NT2/D1 (cell line): ENCODE measurements at places on chromosomes 16 and 17.
A peak's percentile ranks its signal among the peaks of the same experiment; 100 is the strongest.

GRCh38 chr16:66651965-66652364, 44.6 kb downstream of the CMTM4 start:
- DNase-seq: no peak

DNA sequence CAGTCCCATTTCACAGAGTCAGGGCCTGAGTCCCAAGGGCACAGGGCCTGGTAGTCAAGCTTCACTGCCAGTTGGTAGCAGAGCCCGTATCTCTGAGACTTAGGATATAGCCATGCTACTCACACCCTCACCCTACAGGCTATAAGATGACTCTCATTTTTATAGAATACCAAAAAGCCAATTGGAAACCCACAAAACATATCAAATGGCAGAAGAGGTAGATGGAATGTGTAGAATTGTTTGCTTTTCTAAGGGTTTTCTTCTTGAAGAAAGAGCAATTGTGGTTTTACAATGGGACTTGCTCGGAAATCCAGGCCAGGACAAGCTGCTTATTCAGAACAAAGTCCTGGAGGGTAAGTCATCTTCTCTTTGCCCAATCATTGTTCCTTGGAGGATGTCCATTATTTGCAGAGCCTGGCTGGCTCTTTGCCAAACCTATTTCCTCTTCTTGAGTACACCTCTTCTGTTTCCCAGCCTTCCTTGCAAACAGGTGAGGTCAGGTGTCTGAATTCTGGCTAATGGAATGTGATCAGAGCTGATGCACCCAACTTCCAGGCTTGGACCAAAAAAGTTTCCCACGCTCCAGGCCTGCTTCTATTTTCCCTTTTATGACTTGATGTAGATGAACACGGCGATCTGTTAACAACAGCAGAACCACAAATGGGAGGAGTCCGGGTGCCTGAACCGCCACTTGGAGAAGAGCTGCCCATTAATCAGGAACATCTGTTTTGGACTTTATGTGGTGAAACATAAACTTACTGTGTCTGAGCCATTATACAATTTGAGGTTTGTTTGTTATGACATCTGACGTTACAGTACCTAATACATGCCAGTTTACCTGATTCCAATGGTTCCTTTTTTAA, 16.9 kb upstream of the CCL22 start:
- DNase-seq: no peak

DNA sequence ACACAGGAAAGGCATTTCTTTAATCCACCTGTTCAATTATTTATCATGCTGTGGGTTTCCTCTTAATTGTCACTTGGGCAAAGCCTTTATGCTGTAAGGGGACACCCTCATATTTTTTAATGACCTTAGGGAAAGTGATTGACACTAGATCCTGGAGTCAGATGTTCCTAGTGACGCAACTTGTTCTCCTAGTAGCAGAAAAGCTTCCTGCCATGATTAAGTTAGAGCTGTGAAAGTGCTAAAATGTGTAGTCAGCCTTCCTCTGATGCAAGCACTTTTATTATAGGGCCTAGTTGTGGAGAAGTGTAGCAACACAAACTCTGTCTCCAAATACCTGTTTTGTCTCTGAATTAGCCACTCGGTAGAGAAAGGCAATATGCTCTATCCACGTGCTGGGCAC, 12.3 kb downstream of the TMEM100 start:
- no peak for DNase-seq

- DNase-seq: no peak
Measured at GRCh38 chr17:61412860-61413660, 13.4 kb downstream of the TBX2 start.

DNA sequence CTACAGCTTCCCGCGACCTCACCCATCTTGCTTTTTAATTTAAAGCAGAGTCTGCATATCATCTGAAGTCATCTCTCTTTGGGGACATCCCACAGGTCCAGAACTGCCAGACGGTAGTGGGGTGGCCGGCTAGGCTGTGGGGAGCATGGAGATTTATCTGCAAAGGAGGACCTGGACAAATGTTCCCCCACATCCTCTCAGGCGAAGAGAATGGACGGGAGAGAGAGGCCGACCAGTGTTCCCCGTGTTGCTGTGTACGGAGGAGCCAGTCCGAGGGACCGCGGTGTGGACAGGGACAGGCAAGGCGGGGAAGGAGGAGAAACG, 665 bp upstream of the MT1M start:
- DNase-seq: no peak

DNA sequence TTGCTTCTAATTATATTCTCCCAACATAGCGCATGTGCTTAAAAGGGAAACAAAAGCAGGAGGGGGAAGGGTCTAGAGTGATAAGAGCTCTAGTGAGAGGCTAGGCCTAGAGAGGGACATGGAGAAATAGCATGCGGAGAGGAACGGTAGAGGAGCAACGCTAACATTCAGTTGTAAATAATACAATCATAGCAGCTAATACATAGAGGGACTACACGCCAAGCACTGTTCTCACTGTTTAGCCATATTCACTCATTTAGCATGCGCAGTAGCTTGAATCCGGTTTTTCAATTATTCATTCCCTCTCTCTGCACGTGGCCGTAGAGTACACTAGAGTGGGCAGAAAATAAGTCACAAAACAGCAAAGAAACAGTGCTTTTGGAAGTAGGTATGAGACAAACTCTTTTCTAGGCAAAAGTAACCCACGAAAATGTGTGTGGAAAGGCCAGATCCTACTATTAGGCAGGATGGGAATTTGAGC, 1.7 kb upstream of the ALOX12 start:
- DNase-seq: no peak

DNA sequence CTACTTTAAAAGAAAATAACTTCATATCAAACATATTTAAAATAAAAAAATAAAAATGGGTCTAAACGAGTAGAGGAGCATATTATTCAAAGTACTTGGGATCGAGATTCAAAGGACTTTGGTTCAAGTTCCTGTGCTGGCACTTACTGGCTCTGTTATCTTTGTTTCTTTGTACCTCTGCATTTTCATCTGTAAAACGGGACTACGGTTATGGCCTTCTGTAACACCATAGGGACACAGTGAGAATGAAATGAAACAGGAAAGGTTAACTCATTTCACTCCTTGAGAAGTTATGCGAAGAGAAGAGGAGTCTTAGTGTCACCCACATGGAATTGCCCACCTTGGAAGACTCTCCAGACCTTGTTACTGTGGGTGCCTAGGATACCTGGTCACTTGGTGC, 379.1 kb upstream of the CCL2 start:
- DNase-seq: no peak

DNA sequence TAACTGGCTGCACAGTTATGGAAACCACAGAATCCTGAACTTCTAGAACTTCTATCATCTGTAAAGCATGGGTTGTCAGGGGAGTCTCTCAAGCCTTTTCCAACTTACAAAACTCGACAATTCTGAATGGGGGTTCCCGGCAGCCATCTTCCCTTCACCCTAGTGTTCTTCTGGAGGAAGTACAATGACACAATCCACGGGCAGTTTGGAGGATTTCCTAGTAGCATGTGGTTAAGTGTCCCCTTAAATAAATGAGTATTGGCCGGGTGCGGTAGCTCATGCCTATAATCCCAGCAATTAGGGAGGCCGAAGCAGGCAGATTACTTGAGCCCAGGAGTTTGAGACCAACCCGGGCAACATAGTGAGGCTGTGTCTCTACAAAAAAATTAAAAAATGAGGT, 2.1 kb downstream of the SLC16A6 start:
- no peak for DNase-seq

GRCh38 chr16:72455743-72456659, 284.0 kb upstream of the PMFBP1 start:
- DNase-seq: peak; percentile 6

- no peak for DNase-seq
Measured at GRCh38 chr17:38447502-38448085, 19.3 kb downstream of the ARHGAP23 start.

- no peak for DNase-seq
Measured at GRCh38 chr16:81532491-81533174, 88.0 kb downstream of the CMIP start.

- DNase-seq: no peak
Measured at GRCh38 chr17:54085020-54085419, 262.3 kb downstream of the KIF2B start.

GRCh38 chr17:37177254-37177870, 198.4 kb upstream of the C17orf78 start:
- DNase-seq: no peak

- no peak for DNase-seq
Measured at GRCh38 chr17:56313201-56313600, 159.9 kb downstream of the ANKFN1 start.

GRCh38 chr16:17343028-17343427, 127.7 kb downstream of the XYLT1 start:
- no peak for DNase-seq

DNA sequence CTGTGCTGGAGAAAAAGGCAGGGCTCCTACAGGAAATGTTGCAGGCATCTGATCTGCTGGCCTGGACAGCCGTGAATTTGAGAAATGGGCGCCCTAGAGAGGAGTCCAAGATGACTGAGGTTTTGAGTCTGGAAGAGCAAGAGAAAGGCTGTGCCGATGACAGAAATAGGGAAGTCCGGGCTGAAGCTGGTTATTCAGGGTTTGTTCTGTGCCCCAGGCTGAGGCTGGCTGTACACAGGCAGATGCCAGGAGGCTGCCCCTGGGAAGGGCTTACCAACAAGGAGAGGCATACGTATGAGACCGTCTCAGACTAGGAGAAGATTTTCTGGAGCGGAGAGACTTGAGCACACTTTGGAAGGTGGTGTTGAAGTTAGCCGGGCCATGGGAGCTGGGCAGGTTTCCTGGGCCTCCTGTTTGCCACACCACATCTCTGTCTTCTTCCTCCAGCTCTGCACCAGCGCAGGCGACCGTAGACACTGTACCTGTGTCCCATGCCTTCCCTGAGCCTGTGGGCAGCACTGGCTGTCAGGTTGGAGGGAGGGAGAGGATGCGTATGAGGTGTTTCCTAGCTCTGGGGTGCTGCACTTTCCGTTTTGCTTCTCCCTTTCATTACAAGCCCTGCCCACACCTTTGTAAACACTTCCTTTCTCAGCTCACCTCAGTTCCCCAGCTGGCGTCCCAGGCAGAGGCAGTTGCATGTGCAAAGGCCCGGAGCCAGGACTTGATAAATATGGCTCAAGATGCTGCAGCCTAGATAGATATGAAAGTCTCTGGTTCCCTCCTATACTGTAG, 80.8 kb downstream of the SPECC1 start:
- DNase-seq: no peak

DNA sequence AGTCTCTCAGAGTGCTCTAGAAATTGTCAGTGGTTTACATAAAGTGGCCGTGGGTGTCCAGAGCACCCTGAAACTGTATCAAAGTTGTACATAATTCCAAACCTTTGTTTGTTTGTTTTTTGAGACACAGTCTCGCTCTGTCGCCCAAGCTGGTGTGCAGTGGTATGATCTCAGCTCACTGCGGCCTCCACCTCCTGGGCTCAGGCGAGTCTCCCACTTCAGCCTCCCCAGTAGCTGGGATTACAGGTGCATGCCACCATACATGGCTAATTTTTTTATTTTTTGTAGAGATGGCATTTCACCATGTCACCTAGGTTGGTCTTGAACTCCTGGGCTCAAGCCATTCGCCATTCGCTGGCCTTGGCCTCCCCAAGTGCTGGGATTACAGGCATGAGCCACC, 24.3 kb upstream of the ADGRG1 start:
- DNase-seq: no peak

- DNase-seq: no peak
Measured at GRCh38 chr16:87851141-87851587, 18.1 kb downstream of the SLC7A5 start.

DNA sequence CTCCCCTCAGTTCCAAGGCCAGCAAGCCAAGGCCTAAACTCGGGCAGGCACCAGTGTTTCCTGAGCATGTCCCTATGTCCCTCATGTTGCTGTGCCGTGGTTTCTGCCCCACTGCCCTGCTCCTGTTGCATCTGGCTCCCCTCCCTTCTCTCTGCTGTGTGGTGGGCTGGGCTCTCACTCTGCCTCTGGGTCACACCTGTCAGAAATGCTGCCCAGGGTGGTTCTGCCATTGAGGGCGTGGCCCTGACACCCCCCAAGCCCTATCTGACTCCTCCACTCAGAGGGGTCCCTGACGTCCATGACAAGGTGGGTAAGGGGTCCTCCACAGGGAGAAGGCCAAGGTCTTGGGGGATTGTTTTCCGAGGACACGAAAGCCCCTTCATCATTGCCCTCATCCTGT, 9.2 kb upstream of the ITGA3 start:
- no peak for DNase-seq

DNA sequence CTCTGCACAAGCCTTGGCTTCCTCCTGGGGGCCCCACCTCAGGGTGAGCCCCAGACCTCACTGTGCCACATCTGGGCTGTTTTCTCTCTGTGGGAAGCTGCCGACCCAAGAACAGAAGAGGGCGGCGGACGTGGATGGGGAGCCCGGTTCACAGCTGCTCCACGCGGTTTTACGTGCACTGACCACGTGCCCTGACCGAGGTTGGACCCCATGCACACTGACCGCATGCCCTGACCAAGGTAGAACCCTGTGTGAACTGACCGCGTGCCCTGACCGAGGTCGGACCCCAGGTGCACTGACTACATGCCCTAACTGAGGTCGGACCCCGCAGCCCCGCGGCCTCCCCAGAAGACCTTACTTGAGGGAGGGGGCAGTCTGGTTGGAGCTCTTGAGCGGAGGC, 19.6 kb downstream of the CEP131 start:
- no peak for DNase-seq

- no peak for DNase-seq
Measured at GRCh38 chr17:80696964-80697363, 152.3 kb downstream of the RPTOR start.

GRCh38 chr16:56912746-56913708, 18.9 kb upstream of the HERPUD1 start:
- no peak for DNase-seq

- DNase-seq: no peak
Measured at GRCh38 chr16:87570938-87571867, 31.1 kb upstream of the JPH3 start.

DNA sequence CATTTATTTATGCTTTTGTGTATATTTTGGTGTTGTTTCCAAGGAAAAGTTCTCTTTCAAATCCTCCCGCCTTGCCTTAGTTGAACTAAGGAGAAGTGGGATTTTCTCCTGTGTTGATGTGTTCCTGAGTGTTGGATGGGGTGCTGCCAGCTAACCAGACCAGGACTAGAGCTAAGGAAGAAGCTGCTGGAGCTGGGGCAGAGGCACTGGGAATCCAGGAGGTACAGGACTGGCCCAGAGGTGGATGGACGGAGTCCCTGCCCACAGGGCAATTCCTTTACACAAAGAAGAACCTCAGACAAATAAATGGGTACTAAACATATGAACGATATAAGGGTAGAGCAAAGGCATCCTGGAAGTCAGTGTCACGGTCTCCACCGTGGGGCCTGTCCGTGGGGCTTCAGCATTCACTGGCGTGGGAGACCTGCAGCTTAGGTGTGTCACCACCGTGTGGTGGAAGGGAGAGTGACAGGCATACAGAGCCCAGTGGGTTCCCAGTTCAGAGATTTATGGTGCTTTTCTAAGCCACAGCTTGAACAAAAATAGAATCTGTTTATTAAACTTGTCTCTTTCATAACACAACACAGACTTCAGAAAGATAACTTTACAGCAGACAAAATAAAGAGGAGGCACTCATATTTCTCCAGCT, 270.7 kb downstream of the NTN1 start:
- no peak for DNase-seq
